ENCODE measurements at places on chromosomes 5 and 9.

- no peak for DNase-seq
Observed at GRCh38 chr5:142491270-142491669, 166.4 kb upstream of the SPRY4 start.

DNA sequence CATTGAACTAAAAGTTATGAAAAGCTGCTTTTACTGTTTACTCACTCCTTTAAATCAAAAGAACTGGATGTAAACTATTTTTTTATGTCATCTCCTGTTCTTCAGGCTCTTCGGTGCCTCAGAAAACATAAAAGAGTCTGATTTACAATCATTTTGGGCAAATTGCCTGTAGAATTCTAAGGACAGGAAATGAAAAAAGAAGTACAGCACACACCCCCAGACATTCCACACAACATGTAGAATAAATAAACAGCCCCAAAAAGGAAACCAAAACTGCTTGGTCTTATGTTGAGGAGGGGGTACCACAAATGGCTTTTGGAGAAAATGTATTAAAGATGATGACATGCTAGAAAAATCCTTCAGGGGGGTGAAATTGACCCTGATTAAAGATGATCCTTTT is 57.2 kb downstream of the ITGA1 start:
- DNase-seq = no peak

DNA sequence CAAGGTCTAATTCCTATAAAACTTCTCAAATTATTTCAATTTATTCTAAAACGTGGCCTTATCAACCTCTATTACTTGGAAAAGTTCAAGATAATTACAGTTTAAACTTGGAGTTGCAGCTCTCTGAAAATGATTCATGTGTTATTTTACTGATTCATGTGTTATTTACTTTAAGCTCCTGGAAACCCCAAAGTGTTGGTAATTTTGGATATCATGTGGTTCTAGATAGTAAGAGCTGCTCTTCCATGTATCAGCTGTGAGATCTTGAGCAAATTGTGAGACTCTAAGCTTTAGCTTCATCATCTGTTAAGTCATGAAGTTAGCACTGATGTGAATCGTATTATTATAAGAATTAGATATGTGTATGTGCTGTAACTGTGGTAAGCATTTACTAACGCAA is 749.2 kb downstream of the TLE4 start:
- no peak for DNase-seq

DNA sequence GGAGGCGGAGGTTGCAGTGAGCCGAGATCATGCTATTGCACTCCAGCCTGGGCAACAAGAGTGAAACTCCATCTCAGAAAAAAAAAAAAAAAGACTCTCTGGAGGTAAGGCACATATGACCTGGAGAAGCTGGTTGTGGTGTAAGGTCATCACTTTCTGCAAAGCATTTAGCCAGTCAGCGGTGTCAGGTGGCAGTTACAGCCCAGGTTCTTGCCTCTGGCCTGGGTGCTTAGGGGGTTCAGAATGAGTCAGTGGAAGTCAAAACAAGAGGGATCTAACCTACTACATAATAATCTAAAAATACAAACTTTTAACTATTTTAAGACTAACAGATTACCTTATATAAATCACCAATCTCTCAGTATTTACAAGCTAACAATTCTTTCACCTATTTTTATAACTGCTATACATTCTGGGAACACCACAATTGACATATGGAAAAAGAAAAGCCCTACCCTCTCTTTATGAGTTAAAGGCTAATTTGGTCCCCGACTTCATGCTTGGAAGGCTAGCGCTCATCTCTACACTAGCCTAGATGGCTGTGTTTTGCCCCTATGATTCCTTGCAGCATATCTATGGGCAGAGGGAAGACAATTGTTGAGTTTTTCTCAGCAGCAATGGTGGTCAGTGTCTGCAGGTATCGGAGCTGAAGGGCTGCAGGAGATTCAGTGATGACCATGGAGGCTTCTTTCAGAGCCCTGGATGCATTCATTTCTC is 29.2 kb downstream of the STOM start:
- DNase-seq = no peak

GRCh38 chr9:3936520-3937235 is 363.2 kb downstream of the GLIS3 start:
- no peak for DNase-seq

GRCh38 chr9:105679257-105680022 is 14.9 kb upstream of the TMEM38B start:
- DNase-seq = no peak

GRCh38 chr5:9314558-9314957 is 231.3 kb downstream of the SEMA5A start:
- DNase-seq = no peak

DNA sequence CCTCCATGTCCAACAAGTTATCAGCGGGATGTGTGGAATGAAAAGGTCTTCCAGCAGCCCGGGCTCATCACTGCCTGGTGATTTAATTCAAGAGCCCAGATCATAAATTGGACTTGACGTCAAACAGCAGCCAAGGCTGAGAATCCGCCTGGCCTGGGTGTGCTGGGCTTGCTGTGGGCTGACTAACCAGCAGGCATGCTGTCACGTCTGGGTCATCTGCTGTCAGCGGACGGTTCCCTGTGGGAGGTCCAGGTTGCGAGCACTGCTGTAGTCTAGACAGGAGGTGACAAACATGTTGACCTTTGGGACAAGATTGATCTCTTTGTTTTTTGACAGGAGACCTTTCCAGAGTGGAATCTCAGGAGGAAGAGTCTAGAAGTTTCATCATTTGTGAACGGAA is 289.7 kb downstream of the OSTF1 start:
- no peak for DNase-seq
